ENCODE measurements at places on chromosomes 1 and 21. TPM values are rescaled to one million over a fixed set of nuclear protein-coding genes. Genes with fewer than 3 reads are reported as not detected.

IL19 gene
- not detected for total RNA-seq

PTPRC gene
- total RNA-seq, result 0.40 TPM

VPS13D gene
- total RNA-seq, result 31.0 TPM

KCNQ4 gene
- under 0.01 TPM for total RNA-seq

CFAP141 gene
- total RNA-seq, result not detected
